ENCODE measurements at places on chromosomes 13 and 19.
A peak's percentile ranks its signal among the peaks of the same experiment; 100 is the strongest.

GRCh38 chr19:44587963-44588770, 25.2 kb upstream of the IGSF23 start:
- no peak for DNase-seq

GRCh38 chr19:41328157-41328841, 18.3 kb downstream of the CCDC97 start:
- peak; percentile 52 for DNase-seq

GRCh38 chr13:104586051-104586746, 1520.0 kb upstream of the SLC10A2 start:
- DNase-seq: peak; percentile 61

GRCh38 chr19:16247353-16248182, 49.9 kb downstream of the AP1M1 start:
- DNase-seq: peak; percentile 84

GRCh38 chr19:14614099-14614412, 31.2 kb downstream of the CLEC17A start:
- DNase-seq: no peak

GRCh38 chr13:21833921-21834320, 163.0 kb downstream of the FGF9 start:
- DNase-seq: peak; percentile 38

GRCh38 chr19:54630782-54631181, 498 bp downstream of the LILRB1 start:
- DNase-seq: peak; percentile 4

- peak; percentile 83 for DNase-seq
Observed at GRCh38 chr19:41449079-41449864, 6.3 kb downstream of the ERICH4 start.

GRCh38 chr13:108897955-108898354, 268.5 kb downstream of the MYO16 start:
- DNase-seq: no peak

DNA sequence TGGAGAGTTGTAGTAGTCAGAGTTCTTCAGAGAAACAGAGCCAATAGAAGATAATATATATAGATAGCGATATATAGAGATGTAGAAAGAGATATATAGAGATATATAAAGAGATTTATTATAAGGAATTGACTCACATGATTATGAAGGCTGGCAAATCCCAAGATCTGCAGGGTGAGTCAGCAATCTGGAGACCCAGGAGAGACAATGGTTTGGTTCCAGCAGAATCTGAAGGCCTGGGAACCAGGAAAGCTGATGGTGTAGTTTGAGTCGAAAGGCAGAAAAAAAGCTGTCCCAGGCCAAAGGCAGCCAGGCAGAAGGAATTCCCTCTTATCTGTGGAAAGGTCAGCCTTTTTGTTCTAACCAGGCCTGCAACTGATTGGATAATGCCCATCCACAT, 194.1 kb downstream of the NUFIP1 start:
- DNase-seq: no peak

DNA sequence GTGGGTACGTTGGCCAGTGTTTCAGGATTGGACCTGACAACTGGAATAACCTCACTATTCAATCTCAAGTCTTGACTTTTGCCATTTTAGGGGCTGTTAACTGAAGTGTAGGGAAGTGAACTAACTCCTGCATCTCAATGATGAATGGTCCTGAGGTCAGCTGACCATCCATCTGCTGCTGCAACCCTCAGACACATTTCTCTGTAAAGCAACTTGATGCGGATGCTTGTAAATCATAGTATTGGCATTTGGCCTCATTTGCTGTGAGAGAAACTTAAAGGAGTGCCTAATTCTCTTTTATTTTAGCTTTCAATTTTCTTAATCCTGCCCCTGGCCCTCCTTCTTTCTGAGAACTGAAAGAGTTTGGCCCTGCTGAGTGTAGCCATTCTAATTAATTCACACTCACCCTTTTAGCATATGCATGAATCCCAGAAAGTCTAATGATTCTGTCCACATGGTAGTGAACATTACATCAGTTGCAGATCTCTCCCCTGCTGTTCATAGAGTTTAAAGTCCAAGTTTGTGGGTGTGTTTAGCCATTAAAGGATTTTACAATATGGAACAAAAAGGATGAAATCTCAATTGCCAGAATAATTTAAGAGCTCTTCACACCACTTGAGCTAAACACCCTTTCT, 1531.4 kb upstream of the SLC10A2 start:
- DNase-seq: no peak

DNA sequence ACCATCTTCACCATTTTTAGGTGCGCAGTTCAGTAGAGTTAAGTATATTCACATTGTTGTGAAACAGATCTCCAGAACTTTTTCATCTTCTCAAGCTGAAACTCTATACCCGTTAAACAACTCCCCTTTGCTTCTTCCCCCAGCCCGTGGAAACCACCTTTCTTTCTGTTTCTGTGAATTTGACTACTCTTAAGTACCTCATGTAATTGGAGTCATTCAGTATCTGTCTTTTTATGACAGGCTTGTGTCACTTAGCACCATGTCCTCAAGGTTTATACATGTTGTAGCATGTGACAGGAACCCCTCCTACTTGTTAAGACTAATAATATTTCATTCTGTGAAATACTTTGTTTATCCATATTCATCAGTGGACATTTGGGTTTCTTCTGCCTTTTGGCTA, 52.8 kb downstream of the TNFRSF19 start:
- DNase-seq: no peak

DNA sequence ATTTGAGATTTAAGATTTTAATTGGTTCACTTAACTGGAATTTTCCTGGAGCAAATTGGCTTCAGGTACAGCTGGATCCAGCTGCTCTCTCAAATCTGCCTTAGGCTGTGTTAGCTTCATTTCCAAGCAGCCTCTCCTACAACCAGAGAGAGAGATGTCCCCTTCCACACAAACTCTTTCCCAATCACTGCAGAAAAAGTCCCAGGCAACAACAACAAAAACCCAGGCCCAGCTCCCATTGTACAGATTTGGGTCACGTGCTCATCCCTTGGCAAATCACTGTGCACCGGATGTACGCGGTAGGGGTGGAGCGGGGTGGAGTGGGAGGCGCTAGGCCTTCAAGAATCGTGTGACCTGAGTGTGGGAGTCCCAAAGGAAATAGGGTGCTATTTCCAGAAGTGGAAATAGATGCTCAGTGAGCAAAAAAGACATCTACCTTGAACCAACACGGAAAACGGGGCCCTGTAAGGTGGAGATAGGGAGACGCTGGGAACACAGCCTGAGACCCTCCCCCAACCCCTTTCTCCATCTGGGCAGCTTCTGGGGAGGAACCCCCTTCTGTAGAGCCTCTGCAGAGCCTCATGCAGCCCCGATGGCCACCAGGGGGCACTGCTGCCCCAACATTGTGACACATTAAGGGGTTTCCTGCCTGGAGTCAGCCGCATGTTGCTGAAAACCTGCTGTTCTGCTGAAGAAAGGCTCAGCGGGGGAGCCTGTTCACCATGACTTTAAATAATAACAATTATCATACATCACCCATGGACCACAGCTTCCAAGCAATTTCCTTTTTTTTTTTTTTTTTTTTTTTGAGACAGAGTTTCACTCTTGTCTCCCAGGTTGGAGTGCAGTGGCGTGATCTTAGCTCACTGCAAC, 25.4 kb downstream of the HPN start:
- peak; percentile 87 for DNase-seq

DNA sequence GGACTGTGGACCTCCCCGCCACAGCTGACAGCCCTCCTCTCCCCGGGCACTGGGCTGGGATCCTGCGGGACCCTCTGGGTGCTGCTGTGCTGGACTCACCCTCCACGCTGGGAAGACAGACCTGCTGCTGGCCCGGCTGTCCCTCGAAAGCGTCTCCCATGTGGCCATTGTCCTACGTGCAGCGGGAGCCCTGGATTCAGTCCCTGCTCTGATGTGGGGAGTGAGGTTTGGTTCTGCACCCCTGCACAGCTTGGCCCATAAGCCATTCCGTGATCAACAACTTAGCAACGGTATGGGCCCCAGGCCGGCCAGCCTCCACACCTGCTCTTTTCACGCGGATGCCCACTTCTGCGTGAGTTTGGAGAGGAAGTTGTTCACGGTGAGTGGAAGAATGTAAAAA, 195.2 kb downstream of the TEX29 start:
- DNase-seq: no peak

GRCh38 chr13:113562844-113563243, 21.7 kb upstream of the TFDP1 start:
- no peak for DNase-seq
